Activated CD4-positive, alpha-beta T cell treated with anti-CD3 and anti-CD28 coated beads for 36 hours (primary cell): ENCODE measurements at places on chromosomes 2 and 18. TPM values are rescaled to one million over a fixed set of nuclear protein-coding genes. Genes with fewer than 3 reads are reported as not detected.

LAPTM4A gene
- 41.9 TPM for total RNA-seq

SERPINB13 gene
- not detected for total RNA-seq

- H3K4me3 ChIP-seq: no peak overlapping the region
- no peak for DNase-seq
- no peaks in the 10 kb centered on the region for H3K36me3 ChIP-seq
These were observed 475.2 kb upstream of the UBE2E3 start for GRCh38 chr2:180505203-180505602.

GRCh38 chr2:11711751-11712150 is 34.7 kb upstream of the LPIN1 start:
- H3K36me3 ChIP-seq: no peaks in the 10 kb centered on the region
- H3K27me3 ChIP-seq: peaks cover 8% of the 10 kb centered on the region
- H3K4me1 ChIP-seq: no peaks in the 10 kb centered on the region
- H3K27ac ChIP-seq: no peak overlapping the region
- DNase-seq: no peak

- peaks cover 11% of the 10 kb centered on the region for H3K4me1 ChIP-seq
- H3K4me3 ChIP-seq: no peak overlapping the region
- no peaks in the 10 kb centered on the region for H3K27me3 ChIP-seq
- no peak overlapping the region for H3K27ac ChIP-seq
These were observed 239.8 kb downstream of the BCL11A start for GRCh38 chr2:60313470-60314172.

- no peaks in the 10 kb centered on the region for H3K4me1 ChIP-seq
- H3K27me3 ChIP-seq: peaks cover 4% of the 10 kb centered on the region
- no peaks in the 10 kb centered on the region for H3K36me3 ChIP-seq
- no peak overlapping the region for H3K27ac ChIP-seq
These were observed 392.9 kb downstream of the ZNF516 start for GRCh38 chr18:76102156-76102555.

GRCh38 chr2:233854241-233854981 is at the start of gene HJURP:
Gene HJURP (minus strand): TSS chr2:233854535. CDS start chr2:233854500, 35 bp downstream.
- peak; percentile 96 for DNase-seq
- peak within 1 kb of the TSS; percentile 97 for H3K4me3 ChIP-seq
- no peaks in the 10 kb centered on the region for H3K27me3 ChIP-seq
- peaks cover 26% of the 10 kb centered on the region for H3K4me1 ChIP-seq

DNA sequence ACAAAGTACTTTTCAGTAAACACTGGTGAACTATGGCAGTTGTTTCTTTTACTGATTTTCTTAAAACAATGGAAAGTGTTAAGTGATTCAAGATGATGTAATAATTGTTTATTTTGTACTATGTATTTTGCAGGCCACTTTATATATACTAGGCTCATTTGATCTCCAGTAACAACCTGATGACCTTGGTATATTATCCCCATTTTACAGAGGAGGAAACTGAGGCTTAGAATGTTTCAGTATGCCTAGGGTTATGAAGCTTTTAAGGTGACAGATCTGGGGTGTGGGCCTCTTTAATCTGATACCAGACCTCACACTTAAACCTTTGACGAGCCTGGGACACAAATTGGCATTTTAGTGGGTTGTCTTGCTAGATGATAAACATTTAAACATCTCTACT is 63.2 kb downstream of the ITGB1BP1 start:
- no peaks in the 10 kb centered on the region for H3K4me1 ChIP-seq
- H3K27me3 ChIP-seq: peaks cover 10% of the 10 kb centered on the region
- no peak for DNase-seq
- no peaks in the 10 kb centered on the region for H3K36me3 ChIP-seq
- no peak overlapping the region for H3K27ac ChIP-seq
- no peak overlapping the region for H3K4me3 ChIP-seq

- no peaks in the 10 kb centered on the region for H3K36me3 ChIP-seq
- H3K27me3 ChIP-seq: peaks cover 2% of the 10 kb centered on the region
- no peak overlapping the region for H3K27ac ChIP-seq
- DNase-seq: no peak
These were observed 746.3 kb upstream of the CHAC2 start for GRCh38 chr2:53021292-53021691.

GRCh38 chr18:10745219-10745618 is 219.4 kb downstream of the NAPG start:
- DNase-seq: no peak
- H3K36me3 ChIP-seq: no peaks in the 10 kb centered on the region
- H3K4me1 ChIP-seq: peaks cover 4% of the 10 kb centered on the region
- H3K27ac ChIP-seq: no peak overlapping the region
- H3K27me3 ChIP-seq: no peaks in the 10 kb centered on the region

GRCh38 chr18:46278481-46279465 is 174.6 kb downstream of the HAUS1 start:
- H3K4me1 ChIP-seq: peaks cover 11% of the 10 kb centered on the region
- H3K4me3 ChIP-seq: no peak overlapping the region
- H3K27me3 ChIP-seq: no peaks in the 10 kb centered on the region
- no peak for DNase-seq
- H3K27ac ChIP-seq: no peak overlapping the region

DNA sequence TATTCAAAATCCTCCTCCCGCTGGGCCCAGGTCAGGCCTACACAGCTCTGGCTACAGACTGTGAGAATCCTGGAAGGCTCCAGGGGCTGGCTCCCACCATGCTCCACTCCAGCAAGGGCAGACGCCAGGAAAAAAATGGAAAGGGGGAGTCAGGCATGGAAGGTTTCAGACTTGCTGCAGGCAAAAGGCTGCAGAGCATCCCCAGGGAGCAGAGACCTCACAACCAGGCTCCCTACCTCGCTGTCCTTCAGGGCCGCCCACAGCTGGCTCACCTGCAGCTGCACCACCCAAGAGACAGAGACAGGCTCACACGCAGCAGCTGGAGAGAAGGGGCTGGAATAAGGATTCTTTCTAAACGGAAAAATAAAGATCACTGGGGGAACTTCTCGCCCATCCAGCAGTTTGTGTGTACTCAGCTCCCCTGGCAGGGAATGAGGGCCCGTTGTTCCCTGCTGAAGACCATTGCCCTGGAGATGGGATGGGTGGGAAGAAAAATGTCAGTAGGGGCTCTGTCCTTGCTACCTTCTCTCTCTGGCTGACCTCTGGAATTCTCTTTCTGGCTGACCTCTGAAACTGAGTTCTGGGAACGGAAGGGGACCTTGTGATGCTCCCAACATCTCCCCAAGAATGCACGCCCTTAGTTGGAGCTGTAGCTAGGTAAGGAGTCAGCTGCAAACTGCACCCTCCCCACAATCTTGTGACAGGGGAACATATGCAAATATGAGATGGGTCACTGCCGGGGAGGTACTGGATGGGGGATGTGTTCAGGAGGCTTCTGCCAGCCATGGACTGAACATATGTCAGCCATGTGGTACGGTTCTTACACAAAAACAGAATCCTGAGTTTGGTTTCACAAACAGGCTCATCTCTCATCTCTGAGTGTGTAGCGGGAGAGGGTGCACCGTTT is 34.5 kb downstream of the BCL2 start:
- H3K27ac ChIP-seq: no peak overlapping the region
- H3K4me3 ChIP-seq: no peak overlapping the region

- no peaks in the 10 kb centered on the region for H3K4me1 ChIP-seq
- H3K27me3 ChIP-seq: no peaks in the 10 kb centered on the region
- no peak overlapping the region for H3K4me3 ChIP-seq
- no peaks in the 10 kb centered on the region for H3K36me3 ChIP-seq
- no peak overlapping the region for H3K27ac ChIP-seq
These were observed 82.4 kb downstream of the ACAA2 start for GRCh38 chr18:49730951-49731391.
